ENCODE measurements at places on chromosomes 11 and 22.

- no peak for ATAC-seq
These were observed 43.8 kb downstream of the CHRDL2 start for GRCh38 chr11:74687237-74688023.

GRCh38 chr11:69123593-69124545 lies 31.9 kb upstream of the SMIM38 start:
- peak; percentile 9 for ATAC-seq

- no peak for ATAC-seq
These were observed 32.1 kb downstream of the IGLL1 start for GRCh38 chr22:23547818-23548500.

DNA sequence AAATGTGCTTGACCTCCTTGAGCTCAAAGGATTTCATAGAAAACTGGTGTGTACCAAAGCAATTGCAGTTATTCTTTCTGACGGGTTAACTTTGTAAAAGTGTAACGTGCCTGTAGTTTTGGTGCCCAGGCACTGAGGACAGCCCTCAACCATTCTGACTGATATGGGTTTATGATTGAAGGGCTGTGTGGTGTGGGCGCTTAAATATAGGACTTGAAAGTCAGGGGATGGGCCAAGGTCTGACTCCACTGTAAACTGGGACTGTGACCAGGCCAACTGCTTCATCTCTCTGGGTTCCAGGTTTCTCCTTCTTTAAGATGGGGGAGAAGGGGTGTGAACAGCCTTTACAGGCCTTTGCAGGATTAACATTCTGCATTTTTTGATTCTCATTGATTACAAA lies 191.1 kb upstream of the ARHGAP20 start:
- ATAC-seq: no peak

- peak; percentile 79 for ATAC-seq
These were observed 6.6 kb upstream of the CHEK1 start for GRCh38 chr11:125618383-125618782.

GRCh38 chr11:75773595-75774353 lies 5.2 kb downstream of the DGAT2 start:
- peak; percentile 70 for ATAC-seq

GRCh38 chr11:25613865-25614264 lies 718.1 kb upstream of the ANO3 start:
- no peak for ATAC-seq

- ATAC-seq: no peak
These were observed 4.5 kb downstream of the MAJIN start for GRCh38 chr11:64967375-64967774.

DNA sequence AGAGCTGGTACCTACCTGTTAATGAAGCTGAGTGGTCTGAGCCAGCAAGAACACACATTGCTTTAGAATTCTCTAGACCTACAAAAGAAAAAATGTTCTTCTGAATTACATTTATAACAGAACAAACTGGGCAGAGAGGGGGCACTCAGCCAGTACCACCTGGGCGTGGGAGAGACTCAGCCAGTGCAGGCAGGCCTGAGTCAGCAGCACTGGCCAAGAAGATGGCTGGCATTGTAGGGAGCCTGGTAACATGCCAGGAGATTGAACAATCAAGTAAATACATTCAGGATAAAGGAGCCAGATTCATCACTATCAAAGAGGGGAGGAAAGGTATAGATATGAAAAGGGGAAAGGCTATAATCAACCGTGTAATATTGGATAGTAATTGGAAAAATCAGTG lies 19.9 kb downstream of the SERGEF start:
- no peak for ATAC-seq

DNA sequence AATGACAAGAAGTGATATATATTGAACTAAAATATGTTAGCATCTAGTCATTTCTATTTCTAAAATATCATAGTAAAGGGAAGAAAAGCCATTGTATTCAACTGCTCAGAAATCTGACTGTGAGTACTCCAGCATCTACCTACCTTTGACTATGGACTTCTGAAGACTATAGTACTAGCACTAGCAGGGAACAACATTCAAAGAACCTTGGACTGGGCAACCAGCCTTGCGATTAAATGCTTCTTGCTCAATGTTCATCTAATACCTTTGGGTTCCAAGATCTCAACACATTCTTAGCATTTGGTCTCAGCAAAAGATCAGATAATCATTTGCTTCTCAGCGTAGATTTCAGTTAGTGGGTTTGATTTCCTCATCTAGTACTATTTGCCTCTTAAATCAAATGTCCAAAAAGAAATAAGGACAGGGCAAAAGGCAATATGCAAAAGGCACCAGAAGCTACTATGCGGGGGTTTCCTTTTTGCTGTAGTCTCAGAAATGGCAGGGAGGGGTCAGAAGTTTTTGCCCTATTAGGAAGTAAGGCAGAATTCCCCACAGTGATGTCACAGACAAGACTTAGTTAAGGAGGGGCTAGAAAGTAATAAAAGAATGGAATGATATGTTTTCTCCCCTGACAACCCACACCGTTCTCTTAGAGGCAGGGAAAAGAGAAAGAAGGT lies 80.6 kb downstream of the GAB2 start:
- ATAC-seq: no peak

Data from activated CD4-positive, CD25-positive, alpha-beta regulatory T cell treated with anti-CD3 and anti-CD28 coated beads, Interleukin-2, amount 50 U/mL, for 24 hours (primary cell).